ENCODE measurements at places on chromosomes 3 and 15. TPM values are rescaled to one million over a fixed set of nuclear protein-coding genes. Genes with fewer than 3 reads are reported as not detected.

GRCh38 chr15:44836094-44836493 lies 99.8 kb downstream of the TRIM69 start:
- no peaks in the 10 kb centered on the region for H3K36me3 ChIP-seq
- peaks cover 3% of the 10 kb centered on the region for H3K27me3 ChIP-seq
- H3K4me3 ChIP-seq = no peak overlapping the region
- H3K4me1 ChIP-seq = peaks cover 9% of the 10 kb centered on the region
- no peak overlapping the region for H3K27ac ChIP-seq
- DNase-seq = no peak

Gene ROPN1
- total RNA-seq = not detected

Gene RAP2B
- 12.3 TPM for total RNA-seq

Gene LDHAL6B
- total RNA-seq = not detected

Gene LRRK1
- 11.3 TPM for total RNA-seq

Data from chondrocyte (in vitro differentiated cells).